ENCODE measurements at places on chromosomes 11 and 22.

DNA sequence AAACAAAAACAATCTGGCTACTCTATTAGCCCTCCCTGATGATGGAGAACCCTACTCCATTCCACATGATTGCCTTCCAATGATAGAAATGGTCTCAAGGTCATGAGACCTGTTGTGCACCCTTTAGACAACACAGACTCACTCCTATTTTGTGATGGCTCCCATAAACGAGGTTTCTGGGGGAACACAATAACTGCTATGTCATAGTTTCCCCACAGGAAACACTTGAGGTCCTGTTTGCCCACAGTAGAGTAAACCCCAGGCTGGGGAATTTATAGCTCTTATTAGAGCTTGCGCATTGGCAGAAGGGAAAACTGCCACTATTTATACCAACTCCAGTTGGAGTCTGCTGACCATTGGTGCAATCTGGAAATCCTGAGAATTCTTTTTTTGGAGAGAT lies 28.7 kb downstream of the MIF start:
- DNase-seq, result no peak

DNA sequence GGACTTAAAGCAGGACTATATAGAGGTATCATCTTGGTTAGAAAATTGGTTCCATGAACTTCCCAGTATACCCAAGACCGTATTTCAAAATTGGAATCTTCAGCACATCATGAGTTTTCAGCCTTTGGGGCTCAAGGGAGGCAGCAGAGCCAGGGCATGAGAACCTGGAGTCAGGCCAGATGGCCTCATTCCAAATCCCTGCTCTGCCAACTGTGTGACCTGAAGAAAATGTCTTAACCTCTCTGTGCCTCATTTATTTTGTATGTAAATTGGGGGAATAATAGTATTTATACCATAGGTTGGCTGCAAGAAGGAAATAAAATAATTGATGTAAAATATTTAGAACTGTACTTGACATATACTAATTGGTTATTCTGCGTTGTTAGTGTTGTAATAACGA lies 987.6 kb downstream of the TBC1D22A start:
- DNase-seq, result no peak

DNA sequence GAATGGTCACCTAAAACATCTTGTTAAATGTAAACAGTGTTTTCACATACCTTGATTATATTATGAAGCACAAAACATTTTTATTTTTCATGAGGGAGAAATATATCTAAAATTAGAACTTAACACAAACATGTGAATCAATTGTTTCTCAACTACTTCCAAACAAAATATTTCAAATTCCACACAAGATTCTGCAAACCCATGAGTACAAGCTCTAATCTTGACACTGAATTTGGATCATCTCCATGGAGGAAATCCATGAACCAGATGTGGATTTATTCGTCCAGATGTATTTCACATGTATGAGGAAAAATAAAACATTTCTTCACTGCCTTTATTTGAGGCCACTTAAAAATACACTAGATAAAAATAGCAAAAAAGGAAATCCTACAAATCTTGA lies 184.2 kb downstream of the SBF2 start:
- no peak for DNase-seq

GRCh38 chr11:130623670-130624668 lies 175.5 kb downstream of the ADAMTS15 start:
- DNase-seq, result no peak

DNA sequence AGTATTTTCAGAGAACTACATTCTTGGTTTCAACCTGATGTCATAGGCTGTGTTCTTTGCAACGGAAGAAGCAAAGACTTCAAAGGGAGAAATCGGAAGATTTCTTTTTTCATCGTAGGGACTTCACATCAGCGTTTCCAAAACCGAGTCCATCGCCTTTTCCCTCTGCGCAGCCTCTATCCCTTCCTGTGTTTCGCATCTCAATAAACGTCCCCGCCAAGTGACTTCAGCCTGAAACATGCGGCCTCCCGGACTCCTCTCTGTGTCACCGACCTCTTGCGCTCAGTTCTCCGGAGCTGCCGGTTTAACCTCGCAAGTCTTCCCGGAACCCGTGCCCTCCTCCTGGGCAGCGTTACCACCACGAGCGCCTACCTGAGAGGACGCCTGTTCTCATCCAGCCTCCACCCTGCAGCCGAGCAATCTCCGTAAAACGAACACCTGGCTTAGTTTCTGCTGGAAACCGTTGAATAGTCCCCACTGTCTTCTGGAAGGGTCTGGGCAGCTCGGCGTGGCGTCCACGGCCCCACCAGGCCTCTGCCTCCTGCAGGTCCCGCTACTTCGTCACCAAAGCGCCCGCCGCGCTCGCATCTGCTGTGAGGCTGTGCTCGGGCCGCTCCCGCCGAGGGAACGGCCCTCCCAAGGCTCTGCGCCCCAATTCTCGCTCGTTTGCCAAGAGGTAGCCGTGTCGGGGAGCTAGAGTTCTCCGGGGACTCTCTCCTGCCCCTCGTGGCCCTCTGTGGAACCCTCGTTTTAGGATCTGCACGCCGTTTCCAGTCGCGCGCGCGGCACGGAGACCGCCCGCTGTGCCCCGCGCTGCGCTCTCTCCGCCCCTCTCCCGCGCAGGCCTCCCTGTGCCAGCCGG lies at the start of gene GLB1L3:
Gene GLB1L3 (plus strand): TSS at position 846 of the 862 bp plus-strand sequence. CDS start 362 bp downstream, outside the sequence.
- DNase-seq, result peak; percentile 69

DNA sequence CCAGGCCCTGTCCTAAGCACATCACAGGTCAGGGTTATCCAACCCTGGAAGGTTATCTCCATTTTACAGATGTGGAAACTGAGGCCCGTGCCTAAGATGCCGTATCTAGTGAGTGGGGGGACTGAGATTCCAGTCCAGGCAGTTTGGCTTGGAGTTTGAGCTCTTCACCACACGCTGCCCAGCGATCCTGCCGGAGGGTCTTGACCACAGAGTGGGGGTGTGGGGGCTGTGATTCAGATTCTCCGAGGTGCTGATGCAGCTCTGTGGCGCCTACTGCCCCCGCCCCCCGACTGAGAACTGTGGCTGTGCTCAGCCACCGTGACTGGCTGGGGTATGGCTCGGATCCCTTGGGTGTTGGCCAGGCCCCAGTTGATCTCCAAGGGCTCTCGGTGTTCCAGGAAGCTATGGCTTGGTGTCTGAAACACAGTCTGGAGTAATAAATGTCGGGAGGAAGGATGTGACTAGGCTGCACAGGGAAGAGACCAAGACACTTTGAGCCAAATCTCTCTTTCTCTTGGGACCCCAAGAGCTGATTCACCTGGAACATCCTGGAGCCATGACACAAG lies 60.6 kb upstream of the RASD2 start:
- no peak for DNase-seq

GRCh38 chr22:19870153-19871022 lies 15.7 kb upstream of the GNB1L start:
- DNase-seq, result no peak

DNA sequence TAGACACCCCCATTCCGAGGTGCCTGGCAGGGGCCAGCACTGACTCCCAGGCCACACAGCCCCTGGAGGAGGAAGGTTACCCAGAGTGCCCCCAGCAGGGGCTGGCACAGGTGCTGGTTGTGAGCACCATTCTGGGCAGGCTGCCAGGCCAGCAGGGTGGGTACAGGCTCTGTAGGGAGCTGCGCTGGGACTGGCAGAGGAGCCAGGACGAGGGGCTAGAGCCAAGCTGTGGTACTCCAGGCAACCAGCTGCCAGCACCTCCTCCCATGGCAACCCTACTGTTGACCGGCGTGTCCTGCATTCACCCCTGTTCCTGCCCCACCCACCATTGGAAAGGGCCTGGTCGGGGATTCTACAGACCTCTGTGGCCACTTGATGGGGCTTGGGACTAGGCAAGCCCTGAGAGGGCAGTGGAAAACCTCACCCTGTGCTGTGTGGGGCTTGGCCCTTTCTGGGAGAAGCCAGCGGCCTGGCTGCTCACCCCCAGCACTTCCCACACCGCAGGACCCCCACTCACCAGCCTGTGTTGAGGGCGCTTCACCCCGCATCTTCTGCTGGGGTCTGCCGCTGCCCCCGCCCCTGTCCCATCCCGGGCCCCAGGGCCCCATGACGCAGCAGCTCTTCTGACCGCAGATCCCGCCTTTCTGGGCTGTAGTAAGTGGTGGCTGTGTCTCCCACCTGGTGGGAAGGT lies 1.9 kb downstream of the CLDN5 start:
- DNase-seq, result no peak

GRCh38 chr11:62217191-62217748 lies 8.8 kb downstream of the SCGB2A1 start:
- DNase-seq, result no peak

- no peak for DNase-seq
Observed at GRCh38 chr11:76288166-76288980, 82.1 kb upstream of the WNT11 start.

- no peak for DNase-seq
Observed at GRCh38 chr11:12529041-12529440, 145.2 kb upstream of the TEAD1 start.

DNA sequence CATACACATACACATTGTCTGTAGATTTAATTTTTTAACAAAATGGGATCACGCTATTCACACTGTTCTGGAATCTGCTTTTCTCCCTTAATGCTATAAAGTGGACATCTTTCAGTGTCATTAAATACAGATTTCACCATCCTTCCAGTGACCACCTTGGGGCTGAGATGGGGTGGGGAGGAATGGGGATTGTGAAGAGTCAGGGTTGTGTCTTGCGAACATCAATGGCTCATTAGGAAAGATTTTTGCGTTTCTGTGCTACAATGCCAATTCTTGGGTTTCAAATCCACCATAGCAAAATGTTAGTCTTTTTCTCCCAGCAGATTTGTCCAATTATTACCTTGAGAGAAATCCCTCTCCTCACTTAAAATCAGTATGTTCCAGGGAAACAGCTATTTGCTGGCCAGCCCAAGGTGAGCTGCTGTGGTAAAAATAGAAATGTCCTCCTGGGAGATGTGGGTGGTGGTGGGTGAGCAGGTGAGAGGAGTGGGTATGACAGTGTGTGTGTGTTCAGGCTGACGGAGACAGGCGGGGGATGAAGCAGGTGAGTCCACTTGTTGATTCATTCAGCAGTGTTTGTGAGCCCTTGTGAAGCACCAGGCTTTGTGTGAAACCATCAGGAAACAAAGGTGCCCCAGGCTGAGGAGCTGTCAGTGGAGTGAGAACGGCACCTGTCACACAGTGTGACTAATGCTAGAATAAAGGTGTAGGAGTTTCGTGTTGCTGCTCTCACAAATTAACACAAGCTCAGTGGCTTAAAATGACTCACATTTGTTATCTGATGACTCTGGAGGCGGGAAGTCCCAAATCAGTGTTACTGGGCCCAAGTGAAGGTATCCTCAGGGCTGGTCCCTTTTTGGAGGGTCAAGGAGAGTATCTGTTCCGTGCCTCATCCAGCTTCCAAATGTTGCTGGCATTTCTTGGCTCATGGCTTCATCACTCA lies 1.7 kb upstream of the CBX6 start:
- DNase-seq, result peak; percentile 60

- peak; percentile 84 for DNase-seq
Observed at GRCh38 chr11:518463-519202, 11.6 kb upstream of the RNH1 start.

DNA sequence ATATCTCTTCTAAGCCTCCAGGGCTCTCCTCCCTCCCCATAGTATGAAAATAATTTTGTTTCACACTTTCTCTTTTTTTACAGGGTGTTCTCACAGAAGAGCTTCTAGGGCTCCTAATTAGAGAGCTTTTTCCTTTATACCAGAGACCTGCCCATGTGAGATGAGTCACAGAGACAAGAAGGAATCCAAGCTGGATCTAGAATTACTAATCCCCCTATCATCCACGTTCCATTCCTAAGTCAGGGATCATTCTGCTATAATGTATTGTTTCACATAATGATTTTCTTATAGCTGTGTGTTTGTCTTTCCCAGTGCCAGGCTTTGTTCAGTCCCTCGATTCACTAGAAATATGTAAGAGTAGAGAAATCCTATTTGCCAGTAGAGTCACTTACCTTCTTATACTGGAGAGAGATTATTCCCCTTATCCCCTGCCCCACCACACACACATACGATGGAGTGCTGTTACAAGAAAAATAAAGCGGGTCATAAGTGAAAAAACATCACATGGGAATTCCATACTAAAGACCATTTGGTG lies 778.3 kb upstream of the LRRC4C start:
- DNase-seq, result no peak

DNA sequence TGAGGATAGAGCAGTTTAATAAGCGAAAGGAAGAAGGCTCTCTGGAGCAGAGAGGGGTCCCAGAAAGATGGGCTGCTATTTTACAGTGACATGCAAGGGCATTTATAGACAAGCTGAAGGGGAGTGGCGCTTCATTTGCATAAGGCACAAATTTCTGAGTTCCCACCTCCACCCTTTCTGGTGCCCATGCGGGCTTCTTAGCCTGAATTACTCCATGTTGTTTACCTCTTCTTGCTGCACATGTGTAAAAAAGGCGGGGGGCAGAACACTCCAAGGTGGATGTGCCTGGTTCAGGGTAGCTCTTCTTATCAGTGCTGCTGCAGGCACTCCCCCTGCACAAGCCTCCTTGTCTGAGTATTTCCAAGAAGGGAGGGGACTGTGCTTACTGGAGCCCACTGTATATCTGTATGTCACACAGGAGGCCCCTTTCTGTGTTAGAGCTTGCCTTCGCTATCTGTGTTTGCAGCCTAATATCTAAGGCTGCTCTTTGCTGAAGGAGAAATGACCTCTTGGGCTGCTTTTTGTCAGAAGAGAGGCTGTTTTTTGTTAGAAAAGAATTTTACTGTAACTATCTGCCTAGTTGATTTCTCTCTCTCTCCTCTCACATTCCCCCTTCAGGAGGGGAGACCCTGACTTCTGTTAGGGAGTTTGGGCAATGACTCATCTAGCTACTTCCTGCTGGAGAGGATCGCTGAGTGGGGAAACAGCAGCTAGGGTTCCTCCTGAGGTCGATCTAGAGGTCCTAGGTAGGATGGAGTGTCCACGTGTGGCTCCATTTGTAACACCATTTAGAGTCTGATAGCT lies 1057.0 kb upstream of the CNTN5 start:
- DNase-seq, result no peak

DNA sequence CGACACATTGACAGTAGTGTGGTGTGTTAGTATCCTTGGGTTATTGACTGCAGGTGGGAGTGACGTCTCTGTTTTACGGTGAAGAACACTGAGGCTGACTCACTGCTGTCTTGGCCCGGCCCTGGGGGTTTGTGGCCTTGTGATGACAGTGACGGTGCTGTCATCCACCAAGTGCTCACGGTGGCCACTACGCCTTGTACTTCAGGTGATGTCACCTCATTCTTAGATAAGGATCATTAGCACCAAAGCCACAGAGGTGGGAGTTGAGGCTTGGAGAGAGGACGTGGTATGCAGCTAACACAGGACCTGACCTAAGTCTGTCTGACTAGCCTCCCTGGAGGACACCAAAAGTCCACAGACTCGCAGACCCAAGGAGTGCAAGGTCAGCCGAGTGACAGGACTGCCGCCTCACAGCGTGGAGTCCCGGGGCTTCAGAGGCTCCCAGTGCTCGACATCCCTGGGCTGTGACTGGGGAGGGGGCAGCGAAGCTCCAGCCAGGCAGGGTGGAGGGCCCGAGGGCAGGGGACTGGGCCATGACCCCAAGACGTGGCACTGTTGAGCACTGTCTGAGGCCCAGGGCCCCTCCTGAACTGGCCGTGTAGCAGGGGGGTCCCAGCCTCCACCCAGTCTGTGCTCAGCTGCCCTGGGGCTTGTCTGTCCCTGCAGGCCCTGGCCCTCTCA lies 56.5 kb downstream of the NAT10 start:
- peak; percentile 2 for DNase-seq
